ENCODE measurements at places on chromosomes 16 and 17.

DNA sequence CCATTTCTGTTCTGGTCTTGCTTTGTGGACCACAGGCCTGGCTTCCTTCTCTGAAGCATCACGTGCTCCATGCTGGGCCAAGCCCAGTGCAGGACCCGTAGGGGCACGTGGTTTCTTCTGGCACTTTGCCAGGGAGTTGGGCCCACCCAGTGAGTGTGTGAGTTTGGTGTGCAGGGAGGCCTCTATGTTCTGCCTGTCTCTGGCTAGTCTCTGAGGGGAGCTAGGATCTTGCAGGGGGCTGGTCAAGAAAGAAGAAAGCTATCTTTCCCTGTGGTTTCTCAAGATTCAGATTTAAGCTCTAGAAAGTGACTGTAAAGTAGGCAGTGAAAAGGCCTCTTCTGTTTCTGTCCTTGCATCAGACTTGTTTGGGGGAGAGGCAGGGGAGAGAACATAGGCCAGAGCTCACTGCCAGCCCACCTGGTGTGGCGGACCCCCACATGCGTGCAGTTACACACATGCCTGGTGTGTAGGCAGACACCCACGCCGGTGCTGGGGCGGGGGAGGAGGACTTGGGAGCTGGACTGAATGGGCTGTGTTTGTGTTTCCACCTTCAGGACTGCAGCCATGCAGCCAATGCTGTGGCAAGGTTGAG, 11.8 kb downstream of the LASP1 start:
- no peak for DNase-seq

DNA sequence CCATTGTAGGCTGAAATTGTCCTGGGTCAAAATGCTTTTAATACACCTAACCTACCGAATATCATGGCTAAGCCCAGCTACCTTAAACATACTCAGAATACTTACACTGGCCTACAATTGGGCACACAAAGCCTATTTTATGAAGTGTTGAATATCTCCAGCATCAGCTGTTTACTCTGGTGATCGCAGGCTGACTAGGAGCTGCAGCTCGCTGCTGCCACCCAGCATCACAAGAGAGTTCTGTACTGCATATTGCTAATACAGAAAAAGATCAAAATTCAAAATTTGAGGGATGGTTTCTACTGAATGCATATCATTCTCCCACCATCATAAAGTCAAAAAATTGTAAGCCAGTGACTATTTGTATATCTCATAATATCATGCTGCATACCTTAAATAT, 55.3 kb downstream of the ULK2 start:
- peak; percentile 83 for DNase-seq

DNA sequence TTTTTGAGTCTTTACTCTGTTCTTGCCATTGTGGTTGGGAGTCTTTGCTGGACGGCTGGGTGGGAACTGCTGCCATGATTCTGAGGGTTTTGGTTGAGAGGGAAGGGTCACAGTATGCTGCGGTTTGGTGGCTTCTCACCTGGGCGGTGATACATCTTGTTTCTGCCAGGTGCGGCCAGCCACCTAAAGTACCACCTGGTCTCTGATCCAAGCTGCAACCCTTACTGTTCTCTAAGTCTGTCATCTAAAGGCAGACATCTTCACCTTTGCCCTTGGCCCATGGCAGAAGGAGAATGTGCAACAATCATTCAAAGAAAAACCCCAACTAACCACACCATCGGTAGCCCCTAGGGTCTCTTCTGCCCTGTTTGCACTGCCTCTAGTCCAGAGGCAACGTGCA, 19.6 kb upstream of the MPO start:
- DNase-seq = no peak

DNA sequence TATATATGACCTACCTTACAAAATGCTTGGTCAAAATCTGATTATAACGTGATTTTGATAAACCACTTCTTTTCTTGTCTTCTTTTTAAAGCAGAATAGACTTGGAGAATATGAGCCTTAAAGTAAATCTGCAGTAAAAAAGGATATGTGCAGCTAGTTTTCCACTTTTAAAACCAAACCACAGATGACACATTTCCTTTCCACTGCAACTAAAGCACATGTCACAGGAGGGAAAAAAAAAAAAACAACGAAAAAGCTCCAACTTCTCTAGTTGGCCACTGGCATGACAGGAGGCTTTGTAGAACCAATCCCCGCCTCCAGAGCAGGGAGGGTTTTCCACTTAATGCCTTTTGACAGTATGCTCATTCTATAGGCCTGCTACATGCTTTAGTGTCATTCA, at the start of gene EVI2A:
Gene EVI2A (minus strand): TSS at position 142 of the 400 bp plus-strand sequence. CDS start 2,609 bp downstream, outside the sequence.
- peak; percentile 85 for DNase-seq

DNA sequence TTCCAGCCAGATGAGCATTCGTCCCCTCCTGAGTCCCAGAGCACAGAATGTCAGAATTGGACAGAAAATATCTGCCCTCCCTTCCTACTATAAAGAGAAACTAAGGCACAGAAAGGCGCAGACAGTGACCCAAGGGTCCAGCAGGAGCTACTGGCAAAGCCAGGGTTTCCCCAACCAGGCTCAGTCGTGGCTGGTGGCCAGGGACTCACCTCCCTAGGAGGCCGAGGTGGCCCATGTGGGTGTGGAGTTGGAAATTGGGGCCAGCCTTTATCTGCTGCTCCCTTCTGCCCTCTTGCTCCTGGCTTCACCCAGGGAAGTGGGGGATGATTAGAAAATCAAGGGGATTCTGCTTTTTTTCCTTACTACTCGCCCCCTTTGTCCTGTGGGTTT, 1.1 kb downstream of the DRC7 start:
- no peak for DNase-seq

DNA sequence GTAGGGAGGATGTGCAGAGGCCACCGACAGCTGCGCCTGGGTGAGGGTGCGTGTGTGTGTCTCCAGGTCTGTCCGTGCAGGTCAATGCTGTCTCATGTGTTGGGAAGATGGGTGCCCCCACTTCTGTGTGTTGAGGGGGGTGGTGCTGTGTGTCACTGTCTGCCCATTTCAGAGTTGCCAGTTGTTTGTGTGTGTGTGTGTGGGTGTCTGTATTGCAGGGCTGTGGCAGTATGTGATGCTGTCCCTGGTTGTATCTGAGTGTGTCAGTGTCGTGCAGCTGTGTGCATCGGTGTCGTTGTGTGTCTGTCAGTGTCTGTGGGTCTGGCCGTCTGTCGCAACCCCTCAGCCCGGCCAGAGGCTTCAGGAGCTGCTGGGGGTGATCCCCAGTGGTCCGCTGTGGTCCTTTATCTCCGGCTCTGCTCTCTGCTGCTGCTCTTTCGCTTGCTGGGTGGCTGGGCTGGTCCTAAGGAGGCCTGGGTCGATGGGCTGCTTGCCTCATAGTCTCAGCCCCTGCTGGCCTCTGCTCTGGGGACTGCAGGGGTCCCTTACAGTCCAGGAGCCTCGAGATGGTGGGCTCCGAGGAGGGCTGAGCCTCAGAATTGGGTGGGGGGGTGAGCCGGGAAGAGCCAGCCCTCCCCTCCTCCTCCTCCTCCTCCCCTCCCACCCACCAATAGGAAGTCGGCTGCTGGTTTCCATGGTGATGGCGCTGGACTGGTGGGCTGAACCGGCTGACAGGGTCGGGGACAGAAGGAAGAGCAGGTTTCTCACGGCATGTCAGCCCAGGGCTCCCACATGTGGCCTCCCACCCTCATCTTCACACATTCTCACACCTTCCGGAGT, at the start of gene TSPOAP1:
Gene TSPOAP1 (minus strand): TSS at position 601 of the 840 bp plus-strand sequence. CDS start 875 bp downstream, outside the sequence.
- peak; percentile 85 for DNase-seq

DNA sequence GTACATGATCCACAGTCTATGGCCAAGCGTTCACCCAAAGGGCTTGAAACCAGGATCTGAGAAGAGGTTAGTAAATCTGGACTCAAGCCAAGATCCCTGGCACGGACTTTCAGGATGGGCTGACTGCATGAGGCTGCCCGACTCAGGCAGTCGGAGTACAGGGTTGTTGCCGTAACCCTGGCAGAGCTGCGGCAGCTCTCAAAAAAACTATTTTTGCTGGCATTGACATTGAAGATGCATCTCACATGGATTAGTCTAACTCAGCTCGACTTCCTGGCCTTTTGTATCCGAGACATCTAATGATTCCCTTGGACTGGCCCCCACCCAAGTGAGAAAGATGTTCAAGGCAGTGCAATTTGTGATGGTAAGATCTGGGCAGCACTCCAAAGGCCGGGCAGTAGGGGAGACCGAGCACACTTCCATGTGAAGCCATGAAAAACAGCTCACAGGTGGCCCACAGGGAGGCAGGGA, 6.2 kb downstream of the SLC47A1 start:
- DNase-seq = no peak

DNA sequence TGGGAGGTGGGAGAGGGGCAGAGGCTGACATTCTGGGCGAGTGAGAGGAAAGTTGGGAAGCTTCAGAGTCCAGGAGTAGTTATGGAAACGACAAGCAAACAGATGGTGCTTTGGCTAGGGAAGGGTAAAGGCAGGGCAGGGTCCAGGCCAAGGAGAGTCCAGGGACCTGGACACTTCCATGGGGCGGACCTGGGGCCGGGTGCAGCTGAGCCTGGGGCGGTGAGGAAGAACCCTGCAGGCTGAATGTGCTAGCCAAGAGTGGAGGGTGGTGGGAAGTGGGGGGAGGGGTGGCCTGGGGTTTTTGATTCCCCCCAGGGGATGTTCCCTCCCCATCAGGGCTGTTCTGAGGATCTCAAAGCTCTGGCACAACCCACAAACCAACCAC, 2.6 kb downstream of the PPP1R9B start:
- no peak for DNase-seq

DNA sequence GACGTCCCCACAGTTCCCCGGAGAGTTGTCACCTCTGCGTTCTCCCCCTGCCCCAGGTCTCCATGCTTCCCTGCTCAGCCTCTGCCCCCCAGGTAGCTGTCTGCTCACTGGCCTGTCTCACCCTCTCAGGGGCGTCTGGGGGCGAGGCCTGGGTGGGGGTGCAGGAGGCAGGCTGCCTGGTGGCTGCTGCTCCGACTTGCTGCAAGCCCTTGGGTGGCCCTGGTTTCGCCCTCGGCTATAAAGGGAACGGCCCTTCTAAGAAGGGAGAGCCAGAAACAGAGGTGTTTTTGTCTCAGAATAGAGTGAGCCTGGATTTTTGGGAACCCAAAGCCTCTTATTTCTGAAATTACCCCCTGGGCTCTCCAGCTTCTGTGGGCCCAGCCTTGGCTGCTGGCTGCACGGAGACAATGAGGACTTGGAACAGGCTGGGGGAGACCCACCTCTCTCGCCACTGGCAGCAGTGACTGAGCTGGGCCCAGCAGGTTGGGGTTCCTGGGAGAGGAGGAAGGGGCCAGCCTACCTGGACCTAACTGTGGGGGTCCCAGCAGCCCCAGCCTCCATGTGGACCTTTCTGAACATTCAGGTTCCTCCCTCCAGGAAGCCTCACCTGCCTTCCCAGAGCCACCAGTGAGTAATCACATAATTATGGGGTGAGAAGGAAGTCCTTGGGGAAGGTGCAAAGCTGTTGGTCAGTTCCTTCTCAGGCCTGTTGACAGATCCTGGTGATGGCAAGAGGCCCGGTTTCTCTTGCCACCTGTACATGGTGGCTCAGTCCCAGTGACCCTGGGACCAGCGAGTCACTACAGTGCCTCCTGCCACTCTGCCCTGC, 15.5 kb upstream of the SPNS2 start:
- no peak for DNase-seq

DNA sequence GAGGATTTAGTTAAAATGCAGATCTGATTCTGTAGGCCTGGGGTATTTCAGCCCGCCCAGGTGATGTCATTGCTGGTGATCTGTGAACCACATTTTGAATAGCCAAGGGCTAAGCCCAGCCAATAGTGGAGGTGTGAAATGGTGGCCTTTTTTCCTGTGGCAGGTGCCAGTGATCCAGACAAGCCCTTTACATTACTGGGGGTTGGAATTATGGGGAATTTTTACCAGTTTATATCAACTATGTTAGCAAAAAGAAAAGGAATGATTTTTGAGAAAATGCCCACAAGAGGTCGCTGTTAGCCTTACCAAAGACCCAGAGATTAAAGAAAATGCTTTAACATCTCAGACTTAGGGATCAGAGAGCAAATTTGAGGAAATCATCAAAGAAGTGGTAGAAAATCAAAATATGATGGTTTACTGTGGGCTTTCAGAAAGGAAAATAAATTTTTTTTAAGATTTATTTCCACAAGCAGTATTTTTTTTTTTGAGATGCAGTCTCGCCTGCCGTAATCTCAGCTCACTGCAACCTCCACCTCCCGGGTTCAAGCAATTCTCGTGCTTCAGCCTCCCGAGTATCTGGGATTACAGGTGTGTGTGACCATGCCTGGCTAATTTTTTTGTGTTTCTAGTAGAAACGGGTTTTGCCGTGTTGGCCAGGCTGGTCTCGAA, 3.9 kb downstream of the VPS35L start:
- DNase-seq = peak; percentile 78

GRCh38 chr16:31085873-31086628, 2.7 kb downstream of the PRSS53 start:
- no peak for DNase-seq

DNA sequence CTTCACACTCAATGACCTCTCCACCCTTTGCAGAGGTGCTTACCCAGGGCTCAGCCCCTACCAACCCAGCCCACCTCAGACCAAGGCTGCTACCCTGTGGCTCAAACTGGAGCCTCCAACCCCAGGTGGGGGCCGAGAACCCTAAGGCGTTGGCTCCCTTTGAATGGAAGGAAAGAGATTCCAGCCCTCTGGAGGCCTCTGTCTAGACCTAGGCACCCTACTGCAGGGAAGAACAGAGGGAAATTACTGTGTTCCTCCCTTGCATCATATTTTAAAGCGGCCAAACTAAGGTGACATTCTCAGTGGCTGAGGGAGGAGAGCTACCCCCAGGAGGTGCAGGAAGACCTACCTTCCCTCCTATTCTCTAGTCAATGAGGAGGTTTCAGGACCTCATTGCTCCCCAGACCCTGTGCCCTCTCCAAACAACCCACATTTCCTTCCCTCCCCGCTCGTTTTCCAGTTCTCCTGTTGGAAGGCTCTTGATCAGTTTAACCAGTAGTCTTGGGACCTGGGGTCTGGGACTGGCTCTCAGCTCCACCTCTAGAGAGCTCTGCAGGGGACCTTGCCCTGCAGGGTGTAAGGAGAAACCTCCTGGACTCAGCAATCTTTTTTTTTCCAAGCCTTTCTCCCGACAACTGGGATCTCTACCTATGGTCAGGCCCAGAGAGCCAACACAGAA, 5.5 kb upstream of the HOXB8 start:
- no peak for DNase-seq

DNA sequence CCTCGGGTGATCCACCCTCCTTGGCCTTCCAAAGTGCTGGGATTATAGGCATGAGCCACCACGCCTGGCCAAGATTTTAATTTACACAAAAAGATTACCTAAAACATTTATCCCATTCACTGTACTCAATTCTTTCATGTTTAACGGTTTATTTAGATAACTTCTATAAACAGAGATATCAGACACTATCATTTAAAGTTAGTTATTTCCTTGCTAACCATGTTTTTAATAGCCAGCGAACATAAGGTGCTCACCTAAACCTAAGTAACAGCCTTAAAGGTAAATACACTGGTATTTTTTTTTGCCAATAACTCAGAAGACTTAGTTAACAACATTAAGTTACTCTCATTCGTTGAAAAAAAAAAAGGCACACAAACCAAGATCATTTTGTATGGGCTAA, 82.0 kb upstream of the C17orf78 start:
- no peak for DNase-seq

- DNase-seq = peak; percentile 77
These were observed 5.3 kb upstream of the HIC1 start for GRCh38 chr17:2049333-2050299.

GRCh38 chr16:83689385-83689831, 118.4 kb upstream of the HSBP1 start:
- DNase-seq = peak; percentile 62

GRCh38 chr16:26642047-26642664, 424.6 kb upstream of the C16orf82 start:
- DNase-seq = no peak
